Activated CD4-positive, alpha-beta T cell treated with anti-CD3 and anti-CD28 coated beads, Interleukin-2, amount 50 U/mL, for 4 hours (primary cell): ENCODE measurements at places on chromosomes 16 and 17.

- no peak for DNase-seq
These were observed 15.2 kb upstream of the CA4 start for GRCh38 chr17:60134396-60135150.

DNA sequence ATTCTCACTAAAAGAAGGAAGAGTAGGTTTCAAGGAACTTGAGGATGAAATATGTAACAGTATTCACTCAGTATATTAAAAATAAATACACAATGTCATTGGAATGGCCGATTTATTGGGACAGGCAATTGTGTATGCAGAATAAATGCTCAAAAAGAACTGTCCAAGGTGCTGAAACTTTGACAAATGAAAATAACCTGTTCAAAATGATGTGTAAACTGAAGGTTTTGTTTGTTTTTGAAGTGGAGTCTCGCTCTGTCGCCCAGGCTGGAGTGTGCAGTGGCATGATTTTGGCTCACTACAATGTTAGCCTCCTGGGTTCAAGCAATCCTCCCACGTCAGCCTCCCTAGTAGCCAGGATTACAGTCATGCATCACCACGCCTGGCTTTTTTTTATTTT is 318.7 kb upstream of the RBFOX1 start:
- no peak for DNase-seq

DNA sequence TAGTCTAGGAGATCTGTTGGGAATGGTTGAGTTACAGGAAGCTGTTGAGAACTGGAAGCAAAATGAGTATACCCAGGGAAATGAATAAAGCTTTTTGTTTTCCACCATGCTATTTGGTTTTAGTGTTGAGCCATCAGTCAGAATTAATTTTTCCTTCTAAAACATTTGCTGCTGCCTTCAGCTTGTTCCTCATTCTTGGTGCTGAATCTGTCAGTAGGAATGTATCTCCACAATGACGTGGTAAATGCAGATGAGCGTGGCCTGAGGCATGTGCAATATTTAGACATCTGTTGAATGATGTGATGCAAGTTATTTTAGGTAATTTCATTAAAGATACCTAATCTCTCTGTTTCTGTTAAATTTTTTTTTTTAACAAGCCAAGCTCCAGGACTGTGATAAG is 10.9 kb downstream of the HAPSTR1 start:
- DNase-seq = no peak

GRCh38 chr16:22337045-22337444 is 37.4 kb downstream of the CDR2 start:
- no peak for DNase-seq

GRCh38 chr17:49524473-49525359 is 29.6 kb downstream of the NGFR start:
- no peak for DNase-seq

- DNase-seq = no peak
These were observed 20.4 kb upstream of the TRIM25 start for GRCh38 chr17:56934280-56934679.

- no peak for DNase-seq
These were observed 13.2 kb downstream of the HIC1 start for GRCh38 chr17:2068031-2068518.

DNA sequence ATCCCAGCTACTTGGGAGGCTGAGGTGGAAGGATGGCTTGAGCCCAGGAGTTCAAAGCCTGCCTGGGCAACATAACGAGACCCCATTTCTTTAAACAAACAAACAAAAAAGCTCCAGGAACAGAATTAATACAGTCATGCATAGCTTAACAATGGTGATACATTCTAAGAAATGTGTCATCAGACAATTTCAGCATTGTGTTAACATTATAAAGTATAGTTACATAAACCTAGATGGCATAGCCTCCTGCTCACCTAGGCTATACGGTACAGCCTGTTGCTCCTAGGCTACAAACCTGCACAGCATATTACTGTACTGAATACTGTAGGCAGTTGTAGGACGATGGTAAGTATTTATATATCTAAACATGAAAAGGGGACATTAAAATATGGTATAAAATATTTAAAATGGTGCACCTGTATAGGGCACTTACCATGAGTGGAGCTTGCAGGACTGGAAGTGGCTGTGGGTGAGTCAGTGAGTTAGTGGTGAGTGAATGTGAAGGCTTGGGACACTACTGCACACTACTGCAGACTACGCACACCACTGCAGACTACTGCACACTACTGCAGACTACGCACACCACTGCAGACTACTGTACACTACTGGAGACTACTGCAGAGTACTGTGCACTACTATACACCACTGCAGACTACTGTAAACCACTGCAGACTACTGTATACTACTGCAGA is 74.6 kb downstream of the TMC6 start:
- no peak for DNase-seq

DNA sequence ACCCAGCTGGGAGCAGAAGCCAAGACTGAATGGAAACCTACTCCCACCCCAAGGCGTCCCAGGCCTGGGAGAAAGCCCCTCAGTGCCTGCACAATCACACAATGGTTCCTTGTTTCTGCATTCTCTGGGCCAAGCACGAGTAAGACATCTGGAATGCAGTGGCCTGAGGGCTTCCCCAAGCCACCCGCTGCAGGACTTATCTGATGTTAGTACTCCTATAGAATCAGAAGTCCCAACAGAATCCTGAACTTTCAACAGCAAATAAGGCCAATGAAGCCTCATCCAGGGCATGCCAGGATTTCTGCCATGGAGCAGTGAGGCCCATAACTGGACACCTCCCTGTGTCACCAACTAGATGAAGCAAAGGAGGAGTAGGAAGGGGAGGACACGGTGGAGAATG is 28.6 kb downstream of the MYO18A start:
- no peak for DNase-seq

DNA sequence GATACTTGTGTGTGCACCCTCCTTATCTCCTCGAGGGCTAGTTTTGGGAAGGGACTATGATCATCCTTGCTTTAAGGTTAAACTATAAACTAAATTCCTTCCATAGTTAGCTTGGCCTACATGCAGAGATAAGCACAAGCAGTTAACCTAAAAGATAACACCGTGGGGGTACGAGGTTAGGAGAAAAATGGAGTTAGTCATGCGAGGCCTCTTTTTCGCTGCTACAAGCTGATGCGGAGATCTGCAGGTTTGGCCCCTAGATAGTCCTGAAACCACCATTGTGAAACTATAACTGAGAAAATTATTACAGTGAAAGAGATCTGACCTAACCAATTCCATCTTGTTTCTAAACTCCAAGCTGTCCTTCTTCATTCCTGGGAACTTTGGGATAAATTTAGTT is 113.7 kb upstream of the ZKSCAN2 start:
- DNase-seq = no peak

DNA sequence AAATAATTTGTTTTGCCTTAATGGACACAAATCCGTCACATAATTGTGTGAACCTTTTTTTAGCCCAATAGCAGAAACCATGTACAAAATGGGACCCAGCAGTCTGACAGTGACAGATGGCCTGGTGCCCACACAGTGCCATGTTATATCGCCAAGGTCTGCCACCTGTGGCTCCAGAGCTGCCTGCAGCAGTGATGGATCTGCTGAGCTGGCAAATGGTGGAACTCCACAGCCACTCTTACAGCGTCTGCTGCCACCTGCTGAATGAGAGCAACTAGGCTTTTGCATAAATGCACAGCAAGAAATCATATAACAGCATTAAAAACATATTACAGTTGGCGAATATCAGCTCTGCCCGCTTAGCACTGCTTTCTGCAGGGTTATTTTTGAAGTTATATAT is 59.4 kb downstream of the NUP93 start:
- DNase-seq = no peak

- no peak for DNase-seq
These were observed 3.9 kb upstream of the MYO1D start for GRCh38 chr17:32880671-32881453.

- no peak for DNase-seq
These were observed 123.2 kb downstream of the PITPNC1 start for GRCh38 chr17:67500261-67500660.

GRCh38 chr16:61243954-61244353 is 792.3 kb downstream of the CDH8 start:
- no peak for DNase-seq

GRCh38 chr16:4982056-4982867 is 24.1 kb downstream of the SEC14L5 start:
- no peak for DNase-seq
